ENCODE measurements at places on chromosomes 3 and 15.

GRCh38 chr15:39896846-39897245, 23.2 kb downstream of the GPR176 start:
- no peaks in the 10 kb centered on the region for H3K27me3 ChIP-seq
- H3K27ac ChIP-seq: no peak overlapping the region
- peak; percentile 38 for DNase-seq
- H3K4me3 ChIP-seq: no peak overlapping the region

GRCh38 chr3:159872374-159873109, 116.1 kb upstream of the IL12A start:
- H3K4me3 ChIP-seq: no peak overlapping the region
- DNase-seq: no peak
- no peak overlapping the region for H3K27ac ChIP-seq

DNA sequence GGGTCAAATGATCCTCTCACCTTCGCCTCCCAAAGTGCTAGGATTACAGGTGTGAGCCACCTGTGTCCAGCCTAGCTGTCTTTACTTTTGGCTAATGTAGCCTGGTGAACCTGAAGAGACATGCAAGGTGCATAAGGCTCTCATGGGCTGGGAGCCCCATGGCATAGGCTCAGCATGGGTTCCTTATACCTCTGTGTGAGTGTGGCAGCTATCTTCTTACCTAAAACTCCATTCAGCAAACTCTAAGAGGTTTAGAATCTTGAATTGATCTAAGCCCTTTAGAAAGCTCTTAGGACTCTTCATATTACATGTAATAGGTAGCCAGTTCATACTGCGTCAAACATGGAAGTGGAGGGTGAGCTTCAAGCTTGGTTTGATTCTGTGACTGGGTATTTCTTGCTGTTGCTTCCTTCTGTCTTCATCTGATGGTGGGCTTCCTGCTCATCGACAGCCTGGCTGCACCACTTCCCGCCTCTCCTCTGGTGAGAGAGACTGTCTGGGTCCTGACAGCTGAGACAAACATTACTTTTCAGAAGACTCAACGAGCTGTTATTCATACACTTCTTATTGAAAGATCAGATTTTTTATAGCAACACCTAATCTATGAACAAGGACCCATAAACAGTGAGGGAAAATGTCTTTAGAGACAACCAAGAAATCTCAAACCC, 19.2 kb upstream of the TKT start:
- peaks cover 3% of the 10 kb centered on the region for H3K4me1 ChIP-seq
- no peak for DNase-seq
- H3K27ac ChIP-seq: no peak overlapping the region
- H3K27me3 ChIP-seq: no peaks in the 10 kb centered on the region

- H3K4me3 ChIP-seq: no peak overlapping the region
- no peaks in the 10 kb centered on the region for H3K4me1 ChIP-seq
- H3K27me3 ChIP-seq: no peaks in the 10 kb centered on the region
- no peak overlapping the region for H3K27ac ChIP-seq
Observed at GRCh38 chr3:157786618-157787017, 283.4 kb upstream of the VEPH1 start.

DNA sequence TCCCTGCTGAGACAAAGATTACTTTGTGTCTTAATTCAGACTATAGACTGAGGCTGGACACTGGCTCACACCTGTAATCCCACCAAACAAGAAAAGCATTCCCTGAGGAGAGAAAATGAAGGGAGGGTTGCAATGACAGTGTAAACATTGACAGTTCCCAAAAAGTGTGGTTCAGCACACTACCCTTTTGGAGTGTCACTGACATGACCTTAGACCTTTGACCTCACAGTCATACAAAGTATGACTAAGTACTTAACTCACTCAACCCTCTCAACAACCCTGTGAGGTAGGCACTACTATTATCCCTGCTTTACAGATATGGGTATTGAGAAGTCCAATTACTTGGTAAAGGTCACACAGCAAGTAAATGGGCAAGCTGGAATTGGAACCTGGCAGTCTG, 341.7 kb downstream of the LRRC3B start:
- H3K27ac ChIP-seq: no peak overlapping the region
- H3K4me1 ChIP-seq: no peaks in the 10 kb centered on the region
- H3K36me3 ChIP-seq: no peaks in the 10 kb centered on the region
- no peaks in the 10 kb centered on the region for H3K27me3 ChIP-seq
- H3K4me3 ChIP-seq: no peak overlapping the region
- DNase-seq: no peak

GRCh38 chr3:126184465-126185000, 4.1 kb upstream of the ALDH1L1 start:
- H3K4me1 ChIP-seq: no peaks in the 10 kb centered on the region
- H3K36me3 ChIP-seq: no peaks in the 10 kb centered on the region
- no peaks in the 10 kb centered on the region for H3K27me3 ChIP-seq
- peak overlapping the region; percentile 91 for H3K27ac ChIP-seq
- no peak overlapping the region for H3K4me3 ChIP-seq

DNA sequence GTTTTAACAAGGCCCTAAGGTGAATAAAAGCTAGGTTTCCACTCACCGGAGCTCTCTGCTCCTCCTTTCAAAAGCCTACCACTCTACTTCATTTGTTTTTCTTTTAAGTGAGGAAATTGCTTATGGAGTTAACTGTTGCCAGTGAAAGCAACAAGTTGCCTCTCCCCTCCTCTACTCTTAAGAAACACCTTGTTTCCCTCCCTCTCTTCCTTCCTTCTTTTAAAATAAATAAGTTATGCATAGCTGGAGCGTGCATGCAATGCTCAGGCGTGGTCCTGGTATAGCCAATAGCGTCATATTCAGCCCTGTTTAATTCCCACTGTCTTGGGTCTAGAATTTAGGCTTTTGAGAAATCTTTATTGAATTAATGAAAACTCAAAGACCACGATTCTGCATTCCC, 101.1 kb upstream of the IGF1R start:
- no peak overlapping the region for H3K4me3 ChIP-seq
- H3K36me3 ChIP-seq: no peaks in the 10 kb centered on the region
- H3K4me1 ChIP-seq: no peaks in the 10 kb centered on the region

DNA sequence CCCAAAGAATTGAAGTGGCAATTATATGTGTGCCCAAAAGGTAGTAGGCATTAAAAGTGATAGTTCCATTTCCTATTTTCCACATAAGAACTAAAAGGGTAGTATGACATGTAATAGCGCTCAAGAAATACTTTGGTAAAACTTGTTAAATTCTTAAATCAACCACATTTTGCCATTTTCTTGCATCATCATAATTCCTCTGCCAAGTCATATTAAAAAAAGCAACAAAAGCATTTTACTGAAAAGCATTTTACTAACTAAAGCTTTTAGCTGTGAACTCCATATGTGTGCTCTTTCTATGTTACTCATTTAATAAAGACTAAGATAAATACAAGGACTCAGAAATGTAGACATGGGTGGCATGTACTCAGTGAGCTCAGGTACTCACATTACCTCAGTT, 70.1 kb downstream of the GPR160 start:
- H3K4me1 ChIP-seq: no peaks in the 10 kb centered on the region
- no peak overlapping the region for H3K27ac ChIP-seq
- DNase-seq: no peak
- no peaks in the 10 kb centered on the region for H3K27me3 ChIP-seq
- H3K4me3 ChIP-seq: no peak overlapping the region
- H3K36me3 ChIP-seq: no peaks in the 10 kb centered on the region

DNA sequence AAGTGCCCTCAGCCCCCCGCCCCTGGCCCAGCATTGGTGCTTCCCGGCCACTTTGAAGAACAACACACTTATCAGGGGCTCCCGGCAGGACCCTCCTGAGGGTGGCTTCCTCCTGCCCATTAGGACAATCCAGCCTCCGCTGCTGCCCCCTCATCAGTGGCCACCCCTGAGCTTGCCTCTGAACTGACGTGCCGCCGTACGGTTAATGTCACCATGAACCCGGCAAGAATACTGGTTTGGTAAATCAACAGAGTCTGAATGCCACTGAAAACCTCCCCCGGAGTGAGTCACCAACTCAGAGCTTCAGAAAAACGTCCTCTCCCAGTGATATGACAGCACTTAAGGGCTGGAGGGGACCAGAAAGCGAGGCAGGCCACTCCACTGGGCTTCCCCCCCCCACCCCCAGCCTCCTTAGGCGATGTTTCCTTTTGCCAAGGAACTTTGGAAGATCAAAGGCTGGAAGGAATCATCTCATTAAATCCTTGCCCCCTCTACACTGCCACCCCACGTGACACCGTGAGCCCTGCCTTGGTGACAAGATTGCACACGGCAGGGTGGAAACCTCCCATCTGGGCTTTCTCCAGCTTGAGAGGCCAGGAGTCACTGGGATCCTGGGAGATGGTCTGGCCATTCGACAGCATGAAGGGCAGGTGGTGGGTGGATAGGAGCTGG, 142.1 kb downstream of the NUP210 start:
- no peak for DNase-seq
- no peaks in the 10 kb centered on the region for H3K27me3 ChIP-seq
- H3K36me3 ChIP-seq: no peaks in the 10 kb centered on the region
- no peak overlapping the region for H3K4me3 ChIP-seq
- H3K4me1 ChIP-seq: no peaks in the 10 kb centered on the region

- no peaks in the 10 kb centered on the region for H3K4me1 ChIP-seq
- H3K4me3 ChIP-seq: no peak overlapping the region
- H3K27me3 ChIP-seq: no peaks in the 10 kb centered on the region
- DNase-seq: peak; percentile 26
Observed at GRCh38 chr3:11820531-11821041, 26.1 kb downstream of the TAMM41 start.

DNA sequence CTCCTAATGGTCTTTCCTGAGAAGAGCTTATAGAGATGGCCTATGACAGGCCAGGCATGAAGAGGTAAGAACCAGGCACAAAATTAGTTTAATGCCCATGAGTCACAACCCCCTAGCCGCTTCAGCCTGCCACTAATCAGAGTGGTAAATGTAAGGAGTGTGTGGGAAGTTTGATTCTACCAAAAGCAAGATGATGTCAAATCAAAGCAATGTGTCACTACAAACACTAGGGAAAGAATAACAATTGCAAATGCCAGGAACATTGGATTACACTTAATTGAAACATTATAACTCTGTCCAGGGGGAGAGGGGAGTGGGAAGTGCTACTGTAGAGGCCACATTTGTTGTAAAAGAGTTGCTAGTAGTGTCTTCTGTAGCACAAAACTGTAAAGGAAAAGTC, 596.6 kb upstream of the AGTR1 start:
- no peak for DNase-seq
- H3K4me1 ChIP-seq: no peaks in the 10 kb centered on the region
- no peaks in the 10 kb centered on the region for H3K27me3 ChIP-seq
- H3K27ac ChIP-seq: no peak overlapping the region
- H3K4me3 ChIP-seq: no peak overlapping the region

DNA sequence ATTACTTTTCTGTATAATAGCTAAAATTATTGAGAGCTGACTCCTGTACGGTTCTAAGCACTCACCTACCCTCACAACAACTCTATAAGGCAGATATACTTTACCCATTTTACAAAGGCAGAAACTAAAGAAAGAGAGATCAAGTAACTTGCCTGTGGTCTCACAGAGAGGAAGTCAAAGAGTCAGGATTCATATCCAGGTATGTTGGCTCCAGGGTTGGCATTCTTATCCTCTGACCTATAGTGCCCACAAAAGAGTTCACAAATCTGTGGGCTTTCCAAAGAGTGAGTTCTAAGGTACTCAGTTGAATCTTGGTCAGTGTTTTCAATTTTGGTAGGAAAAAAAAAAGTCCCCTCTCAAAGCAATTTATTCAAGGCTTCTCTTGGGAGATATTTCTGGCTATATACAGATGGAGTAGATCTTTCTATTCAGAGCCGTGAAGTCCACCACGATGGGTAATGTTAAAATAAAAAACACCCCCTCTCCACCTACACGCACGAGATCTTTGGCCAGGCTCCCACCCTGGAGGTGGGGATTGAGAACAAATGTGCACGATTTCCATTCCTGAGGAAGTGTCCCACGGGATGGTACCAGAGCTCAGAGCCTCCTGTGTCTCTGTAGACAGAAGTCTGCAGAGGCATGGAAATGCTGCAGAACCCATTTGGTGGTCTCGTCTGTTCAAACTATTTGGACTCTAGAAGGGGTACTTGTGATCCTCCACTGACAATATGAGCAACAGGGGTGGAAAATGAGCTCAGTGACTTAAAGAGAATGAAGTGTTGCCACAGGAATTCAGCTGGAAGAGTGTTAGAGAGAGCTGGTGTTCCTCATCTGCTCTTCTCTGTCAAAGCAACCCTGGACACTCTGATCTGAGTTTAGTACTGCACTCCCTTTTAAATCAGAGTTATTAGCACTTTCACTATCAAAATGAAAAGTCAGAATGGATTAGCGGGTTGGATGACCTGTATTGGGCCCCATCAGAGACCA, 212.1 kb upstream of the EIF1B start:
- DNase-seq: no peak
- no peaks in the 10 kb centered on the region for H3K4me1 ChIP-seq

DNA sequence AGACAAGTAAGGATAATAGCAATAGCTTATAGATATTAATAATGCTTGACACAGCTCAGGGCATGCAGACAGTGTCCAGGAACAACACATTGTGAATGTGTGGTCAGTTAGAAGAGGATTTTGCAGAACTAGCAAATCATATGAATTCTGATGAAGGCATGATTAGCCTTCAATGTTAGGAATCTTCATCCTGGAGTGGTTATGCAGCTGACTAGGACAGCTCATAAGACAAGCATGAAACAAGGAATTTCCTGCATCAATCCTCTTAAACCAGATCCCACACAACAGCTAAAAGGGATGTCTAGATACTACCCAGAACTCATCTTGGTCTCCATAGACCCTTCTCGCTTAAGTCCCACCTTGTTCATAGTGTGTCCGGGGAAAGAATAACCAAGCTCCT, 499.0 kb upstream of the ATP11B start:
- H3K4me1 ChIP-seq: no peaks in the 10 kb centered on the region
- H3K27ac ChIP-seq: no peak overlapping the region
- H3K36me3 ChIP-seq: no peaks in the 10 kb centered on the region
- H3K4me3 ChIP-seq: no peak overlapping the region

- no peak for DNase-seq
- no peak overlapping the region for H3K4me3 ChIP-seq
- no peaks in the 10 kb centered on the region for H3K27me3 ChIP-seq
- H3K36me3 ChIP-seq: no peaks in the 10 kb centered on the region
- H3K27ac ChIP-seq: no peak overlapping the region
Observed at GRCh38 chr15:89163271-89164055, 57.9 kb downstream of the RLBP1 start.

- H3K27ac ChIP-seq: no peak overlapping the region
- H3K4me3 ChIP-seq: no peak overlapping the region
- no peaks in the 10 kb centered on the region for H3K27me3 ChIP-seq
Observed at GRCh38 chr15:77986891-77987764, 90.4 kb downstream of the TBC1D2B start.

DNA sequence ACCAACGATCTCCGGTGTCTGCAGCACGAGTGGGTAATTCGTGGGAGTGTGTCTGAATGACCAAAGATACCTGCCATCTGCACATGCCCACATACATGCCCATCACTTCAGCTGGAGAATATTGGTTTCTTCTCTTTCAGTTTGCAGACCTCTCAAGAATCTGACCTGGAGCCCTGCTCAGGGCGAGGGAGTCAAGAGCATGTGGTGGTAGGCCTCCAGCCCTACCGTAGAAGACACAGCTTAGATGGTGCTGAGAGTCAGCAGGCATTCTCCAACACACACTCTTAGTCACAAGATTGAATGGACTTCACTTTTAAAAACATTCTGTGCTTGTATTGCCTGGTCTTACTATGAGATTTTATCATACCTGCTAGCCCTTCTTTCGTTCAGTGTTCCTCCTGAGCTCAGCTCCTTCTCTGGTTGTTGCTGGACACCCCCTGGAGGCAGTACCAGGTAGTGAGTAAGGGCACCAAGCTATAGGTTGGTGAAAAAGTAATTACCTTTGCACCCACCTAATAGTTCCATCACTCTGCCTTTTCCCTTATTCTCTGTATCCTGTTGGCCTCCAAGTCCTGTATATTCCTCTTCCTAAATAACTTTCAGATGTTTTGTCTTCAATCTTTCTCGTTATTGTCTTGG, 252.0 kb downstream of the CACNA2D3 start:
- H3K4me3 ChIP-seq: no peak overlapping the region
- no peak for DNase-seq
- H3K36me3 ChIP-seq: no peaks in the 10 kb centered on the region
- no peak overlapping the region for H3K27ac ChIP-seq
- H3K27me3 ChIP-seq: no peaks in the 10 kb centered on the region
- H3K4me1 ChIP-seq: no peaks in the 10 kb centered on the region

All from kidney (tissue), 22 donors.